ENCODE measurements at places on chromosomes 5 and 9.

- peak; percentile 17 for DNase-seq
These were observed 90.5 kb downstream of the FSTL4 start for GRCh38 chr5:133521801-133522200.

GRCh38 chr9:113930390-113930783, 54.3 kb downstream of the ZNF618 start:
- peak; percentile 13 for DNase-seq

DNA sequence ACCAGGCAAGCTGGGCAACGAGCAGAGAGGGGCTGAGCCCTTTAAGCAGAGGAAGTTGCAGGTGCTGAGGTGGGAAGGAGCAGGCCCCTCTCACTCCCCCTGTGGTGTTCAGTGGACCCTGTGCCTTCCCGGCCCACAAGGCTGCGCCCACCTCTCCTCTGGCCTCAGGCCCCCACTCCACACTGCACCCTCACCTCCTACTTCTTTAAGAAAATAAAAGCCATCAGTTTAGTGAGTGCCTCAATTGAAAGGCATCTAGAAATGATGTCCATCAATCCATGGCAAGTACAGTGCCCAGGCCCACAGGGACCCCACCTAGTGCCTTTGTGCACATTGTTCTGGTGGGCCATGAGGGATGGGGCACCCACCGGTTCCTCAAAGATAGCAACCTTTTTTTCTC, 158.0 kb downstream of the PAX5 start:
- DNase-seq = no peak

DNA sequence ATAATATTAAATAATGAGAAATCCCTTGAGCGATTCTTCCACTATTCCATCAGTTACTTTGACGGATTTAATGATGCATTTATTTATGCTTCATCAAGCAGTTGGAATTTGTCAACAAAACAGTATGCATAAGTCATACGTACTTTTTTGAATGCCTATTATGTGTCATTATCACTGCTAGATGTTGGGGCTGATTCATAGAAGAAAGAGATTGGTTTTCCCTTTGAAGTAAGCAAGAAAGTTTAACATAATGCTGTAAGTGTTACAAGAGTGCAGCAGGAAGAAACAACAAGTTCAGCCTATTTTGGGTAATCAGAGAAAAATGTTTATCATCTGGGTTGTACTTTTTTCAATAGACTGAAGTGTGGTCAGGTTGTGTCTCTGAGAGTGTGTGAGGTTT, 121.2 kb upstream of the RANBP3L start:
- DNase-seq = no peak

DNA sequence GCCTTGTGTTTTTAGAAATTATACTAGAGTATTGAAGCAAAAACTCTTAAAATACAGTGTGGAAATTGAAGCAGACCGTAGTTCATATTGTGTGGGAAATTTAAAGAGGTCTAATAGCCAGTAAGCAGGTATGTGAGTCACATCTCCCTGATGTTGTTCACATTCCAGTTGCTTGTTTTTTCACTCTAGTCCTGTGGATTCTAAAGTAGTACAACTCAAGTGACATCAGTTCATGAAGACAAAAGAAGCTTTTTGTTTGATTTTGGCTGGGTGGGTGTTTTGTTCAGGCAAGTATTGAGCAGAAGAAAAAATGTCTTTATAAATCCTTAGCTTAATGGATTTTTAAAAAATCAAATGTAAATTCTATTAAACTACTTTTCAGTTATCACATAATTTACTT, 216.2 kb downstream of the MAN2A1 start:
- DNase-seq = no peak

DNA sequence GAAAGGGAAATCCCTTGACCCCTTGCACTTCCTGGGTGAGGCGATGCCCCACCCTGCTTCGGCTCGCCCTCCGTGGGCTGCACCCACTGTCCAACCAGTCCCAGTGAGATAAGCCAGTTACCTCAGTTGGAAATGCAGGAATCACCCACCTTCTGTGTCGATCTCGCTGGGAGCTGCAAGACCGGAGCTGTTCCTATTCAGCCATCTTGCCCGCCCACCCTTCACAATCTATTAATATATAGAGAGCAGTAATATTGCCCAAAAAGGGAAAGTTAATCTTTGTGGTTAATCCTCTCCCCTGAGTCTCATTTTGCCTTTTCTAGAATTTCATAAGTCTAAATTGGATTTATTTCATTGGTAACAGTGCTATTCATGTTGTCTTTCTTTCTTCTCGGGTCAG, 16.4 kb downstream of the SRD5A1 start:
- DNase-seq = no peak

DNA sequence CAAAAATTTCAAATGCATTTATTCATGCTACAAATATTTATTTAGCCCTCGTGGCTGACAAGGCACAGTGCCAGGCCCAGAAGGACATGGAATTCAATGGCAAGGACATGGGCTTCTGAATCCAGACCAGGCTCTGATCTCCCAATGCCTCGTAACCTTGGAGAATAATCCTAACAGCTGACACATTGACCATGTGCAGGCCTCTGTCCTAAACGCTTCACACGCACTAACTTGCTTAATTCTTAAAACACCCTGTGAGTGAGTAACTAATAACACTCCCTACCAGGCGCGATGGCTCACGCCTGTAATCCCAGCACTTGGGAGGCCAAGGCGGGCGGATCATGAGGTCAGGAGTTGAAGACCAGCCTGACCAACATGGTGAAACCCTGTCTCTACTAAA, 33.2 kb downstream of the MYO10 start:
- DNase-seq = no peak

- no peak for DNase-seq
These were observed 123.5 kb downstream of the APBA1 start for GRCh38 chr9:69548681-69549080.
